ENCODE measurements at places on chromosomes 4 and X.

DNA sequence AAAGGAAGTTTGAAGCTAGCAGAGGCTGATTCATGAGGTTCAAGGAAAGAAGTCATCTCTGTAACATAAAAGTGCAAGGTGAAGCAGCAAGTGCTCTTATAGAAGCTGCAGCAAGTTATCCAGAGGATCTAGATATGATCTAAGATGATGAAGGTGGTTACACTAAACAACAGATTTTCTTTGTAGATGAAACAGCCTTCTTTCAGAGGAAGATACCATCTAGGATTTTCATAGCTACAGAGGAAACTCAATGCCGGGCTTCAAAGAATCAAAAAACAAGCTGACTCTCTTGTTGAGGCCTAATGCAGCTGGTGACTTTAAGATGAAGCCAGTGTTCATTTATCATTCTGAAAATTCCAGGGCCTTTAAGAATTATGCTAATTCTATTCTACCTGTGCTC is 28.8 kb downstream of the NR0B1 start:
- DNase-seq, result no peak

DNA sequence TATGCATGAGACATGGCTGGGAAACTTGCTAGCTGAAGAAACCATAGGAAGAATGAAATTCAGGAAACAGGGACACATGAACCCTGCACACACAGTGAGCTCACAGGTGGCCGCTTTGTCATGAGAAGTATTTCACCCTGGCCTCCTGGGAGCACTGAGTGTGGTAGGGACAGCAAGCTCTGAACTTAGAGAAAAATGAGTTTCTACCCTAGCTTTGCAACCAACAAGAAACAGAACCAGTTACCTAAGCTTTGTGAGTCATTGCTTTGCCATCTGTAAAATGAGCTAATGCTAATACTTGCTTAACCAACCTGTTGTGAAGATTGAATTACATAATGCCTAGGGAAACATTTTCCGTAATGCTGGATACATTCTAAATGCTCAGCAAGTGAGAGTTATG is 206.6 kb upstream of the HS3ST1 start:
- no peak for DNase-seq

DNA sequence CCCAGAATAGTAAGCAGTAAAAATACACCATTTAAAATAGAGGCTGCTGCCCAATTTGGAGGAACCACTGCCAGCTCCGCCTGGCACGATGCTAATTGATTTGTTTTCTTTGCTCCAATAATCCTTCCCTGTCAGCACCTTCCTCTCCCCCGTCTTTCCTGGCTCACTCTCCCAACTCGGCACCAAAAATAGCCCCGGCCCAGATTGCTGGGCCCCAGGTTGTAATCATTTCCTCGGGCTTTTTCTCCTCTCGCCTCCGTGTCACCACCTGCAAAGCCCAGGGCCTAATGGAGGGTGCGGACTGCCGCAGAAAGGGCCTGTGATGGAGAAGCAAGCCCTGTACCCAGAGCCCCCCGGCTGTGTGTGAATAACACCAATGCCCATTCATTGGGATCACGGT is 197.6 kb upstream of the PSAPL1 start:
- no peak for DNase-seq

GRCh38 chrX:54182864-54183613 is at the start of gene FAM120C:
TSS of gene FAM120C (minus strand) at chrX:54183254. CDS start at chrX:54183198, 56 bp downstream.
- peak; percentile 54 for DNase-seq

- DNase-seq, result no peak
These were observed 1.2 kb upstream of the FSTL5 start for GRCh38 chr4:162164906-162165510.

DNA sequence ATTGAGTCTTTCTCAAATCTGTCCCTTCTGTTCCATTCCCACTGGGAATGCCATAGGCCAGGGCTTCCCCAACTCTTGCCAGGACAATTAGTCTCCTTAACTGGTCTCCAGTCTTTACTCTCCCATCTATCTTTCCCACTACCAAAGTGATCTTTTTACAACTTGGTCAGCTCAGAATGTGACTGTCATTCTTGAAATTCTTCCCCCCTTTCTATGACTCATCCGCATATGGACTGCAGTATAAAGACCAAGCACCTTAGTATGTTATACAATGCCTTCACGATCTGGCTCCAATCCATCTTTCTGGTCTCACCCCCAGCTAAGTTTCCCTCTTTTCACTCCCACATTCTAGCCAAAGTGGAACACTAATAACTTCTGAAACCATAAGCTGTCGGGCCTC is 383.8 kb downstream of the OPHN1 start:
- no peak for DNase-seq

DNA sequence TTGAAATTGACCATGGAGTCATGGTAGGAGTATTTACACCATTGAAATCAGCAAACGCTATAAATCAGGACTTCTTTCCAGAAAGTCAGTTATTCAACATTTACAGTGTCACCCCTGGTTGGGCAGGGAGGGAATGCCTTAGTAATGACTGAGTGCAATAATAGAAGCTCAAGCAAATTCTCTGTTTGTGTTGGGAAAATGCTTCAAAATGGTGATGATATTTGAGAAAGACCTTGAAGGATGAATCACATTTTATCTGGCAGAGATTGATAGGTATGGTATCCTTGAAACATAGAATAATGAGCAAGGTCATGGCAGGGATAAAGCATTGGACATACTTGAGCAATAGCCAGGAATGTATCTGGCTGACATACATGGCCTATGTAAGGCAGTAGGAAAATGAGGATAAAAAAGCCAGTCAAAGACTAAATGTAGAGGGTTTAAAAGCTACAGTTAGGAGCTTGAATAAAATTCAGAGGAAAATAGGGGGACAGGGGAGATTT is 248.7 kb downstream of the FMR1NB start:
- no peak for DNase-seq

DNA sequence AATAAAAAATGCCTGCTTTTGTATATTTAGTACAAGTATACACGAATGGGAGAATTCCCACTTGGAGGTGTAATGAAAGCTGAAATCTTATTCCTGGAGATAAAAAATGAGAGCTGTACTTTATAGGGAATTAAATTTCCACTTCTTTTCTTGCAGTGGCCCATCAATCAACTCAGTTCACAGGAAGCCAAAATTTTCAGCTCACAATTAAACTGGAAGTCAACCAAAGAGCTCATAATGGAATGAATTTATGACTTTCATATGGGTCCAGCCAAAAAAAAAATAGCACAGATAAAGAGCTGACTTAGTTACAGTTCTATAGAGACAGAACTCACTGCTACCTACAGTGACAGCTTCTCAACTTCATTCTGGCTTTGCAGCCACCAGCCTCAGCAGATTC is 115.2 kb upstream of the TBC1D9 start:
- DNase-seq, result no peak

DNA sequence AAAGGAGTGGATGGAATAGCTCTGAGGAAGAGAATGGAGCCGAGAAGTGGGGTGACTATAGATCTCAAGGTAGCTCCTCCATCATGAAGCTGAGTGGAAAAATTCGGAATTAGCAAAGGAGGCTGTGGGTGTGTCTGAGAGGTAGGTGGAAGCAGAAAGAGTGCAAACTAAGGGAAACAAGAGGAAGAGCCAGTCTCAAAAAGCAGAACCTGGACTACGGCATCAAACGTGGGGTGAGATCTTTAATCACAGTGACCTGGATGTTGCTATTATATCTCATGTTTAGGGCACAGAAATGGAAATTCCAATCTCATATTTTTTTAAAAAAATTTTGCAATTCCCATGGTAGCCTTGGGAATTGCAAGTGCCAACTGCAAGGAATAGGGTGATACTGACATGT is 162.5 kb upstream of the RASGEF1B start:
- no peak for DNase-seq

DNA sequence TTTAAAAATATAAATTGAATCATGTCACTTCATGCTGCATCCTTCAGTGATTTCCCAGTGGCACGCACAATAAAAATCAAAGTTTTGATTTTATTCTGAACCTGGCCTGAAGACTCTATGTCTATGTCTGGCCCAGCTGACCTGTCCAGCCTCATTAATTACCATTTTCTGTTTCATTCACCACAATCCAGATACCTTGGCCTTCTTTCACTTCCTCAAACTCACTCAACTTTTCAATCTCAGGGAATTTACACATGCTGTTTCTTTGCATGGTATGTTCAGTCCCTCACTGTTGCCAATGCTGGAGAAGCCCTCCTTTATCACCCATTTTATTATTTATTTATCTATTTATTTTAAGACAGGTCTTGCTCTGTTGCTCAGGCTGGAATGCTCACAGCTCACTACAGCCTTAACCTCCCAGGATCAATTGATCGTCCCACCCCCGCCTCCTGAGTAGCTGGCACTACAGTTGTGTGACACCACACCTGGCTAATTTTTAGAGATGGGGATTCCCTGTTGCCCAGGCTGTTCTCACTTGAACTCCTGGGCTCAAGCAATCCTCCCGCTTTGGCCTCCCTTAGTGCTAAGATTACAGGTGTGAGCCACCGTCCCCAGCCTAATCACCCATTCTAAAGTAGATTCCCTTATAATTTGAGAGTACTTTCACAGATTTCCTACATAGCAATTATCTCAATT is 43.1 kb downstream of the ZGRF1 start:
- DNase-seq, result no peak

DNA sequence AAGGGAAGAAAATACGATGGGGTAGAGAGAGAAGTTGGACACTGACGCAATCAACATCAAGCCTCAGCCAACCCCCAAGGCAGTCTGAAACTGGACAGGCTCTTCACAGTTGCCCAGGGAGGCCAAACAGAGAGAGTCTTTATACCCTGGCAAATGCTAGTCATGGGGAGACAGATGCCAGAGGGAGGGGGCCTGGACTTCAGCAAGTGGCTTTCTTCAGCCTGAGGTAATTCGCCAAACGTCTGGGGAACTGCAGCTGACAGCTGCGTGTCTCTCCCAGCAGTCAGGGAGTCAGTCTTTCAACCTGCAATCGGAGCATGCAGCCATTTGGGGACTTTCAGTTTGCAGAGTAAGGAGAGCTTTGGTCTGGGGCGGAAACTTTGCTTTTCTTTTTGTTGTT is 521.6 kb downstream of the TRIML1 start:
- no peak for DNase-seq
